ENCODE measurements at places on chromosomes 2 and 18. TPM values are rescaled to one million over a fixed set of nuclear protein-coding genes. Genes with fewer than 3 reads are reported as not detected.

GRCh38 chr2:29189052-29189451, 73.8 kb downstream of the CLIP4 start:
- no peaks in the 10 kb centered on the region for H3K27me3 ChIP-seq
- no peak for DNase-seq
- no peaks in the 10 kb centered on the region for H3K4me1 ChIP-seq
- H3K36me3 ChIP-seq = no peaks in the 10 kb centered on the region
- H3K4me3 ChIP-seq = no peak overlapping the region

GRCh38 chr2:229445019-229445418, 173.9 kb upstream of the PID1 start:
- H3K36me3 ChIP-seq = no peaks in the 10 kb centered on the region
- no peaks in the 10 kb centered on the region for H3K27me3 ChIP-seq
- no peak overlapping the region for H3K4me3 ChIP-seq
- DNase-seq = no peak
- H3K4me1 ChIP-seq = no peaks in the 10 kb centered on the region

DNA sequence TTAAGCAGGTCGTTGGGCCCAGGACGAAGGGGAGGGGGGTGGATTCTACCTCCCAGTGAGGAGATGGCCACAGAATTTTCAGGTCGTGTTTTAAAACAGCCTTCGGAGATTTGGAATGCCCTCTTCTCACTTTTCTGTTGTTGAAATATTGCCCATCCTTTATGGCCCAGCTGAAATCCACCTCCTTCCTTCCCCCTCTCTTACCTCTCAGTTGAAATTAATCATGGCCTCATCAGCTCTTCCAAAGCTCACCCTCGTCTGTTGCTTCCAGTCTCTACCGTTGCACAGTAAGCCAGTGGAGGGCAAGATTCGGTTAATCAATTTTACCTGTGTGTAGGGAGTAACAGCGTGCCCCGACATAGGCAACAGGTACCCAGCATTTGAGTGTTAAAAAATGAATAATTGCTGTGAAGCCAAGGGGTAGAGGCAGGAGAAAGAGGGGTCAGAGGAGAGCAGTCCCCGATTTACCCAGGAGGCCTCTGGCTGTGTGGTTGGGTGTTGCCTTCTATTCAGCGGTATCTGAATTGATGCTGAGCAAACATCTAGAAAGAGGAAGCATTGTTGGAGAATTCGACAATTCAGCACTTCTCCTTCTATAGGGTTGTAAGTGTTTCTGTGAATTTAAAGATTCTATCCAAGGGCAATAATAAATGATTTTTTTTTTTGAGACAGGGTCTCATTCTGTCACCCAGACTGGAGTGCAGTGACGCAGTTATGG, 8.6 kb upstream of the PDIA6 start:
- H3K4me3 ChIP-seq = no peak overlapping the region
- no peaks in the 10 kb centered on the region for H3K27me3 ChIP-seq
- no peaks in the 10 kb centered on the region for H3K36me3 ChIP-seq

Gene C2orf15
- total RNA-seq = 2.0 TPM

Gene CD207
- not detected for total RNA-seq

Gene SPRED2
- 13.9 TPM for total RNA-seq

Measured in Karpas-422 (cell line).